Stimulated activated CD4-positive, alpha-beta T cell treated with anti-CD3 and anti-CD28 coated beads, Interleukin-1b, Interleukin-23, amount 100 ng/mL, for 4 hours (primary cell): ENCODE measurements at places on chromosomes 5 and 9.

DNA sequence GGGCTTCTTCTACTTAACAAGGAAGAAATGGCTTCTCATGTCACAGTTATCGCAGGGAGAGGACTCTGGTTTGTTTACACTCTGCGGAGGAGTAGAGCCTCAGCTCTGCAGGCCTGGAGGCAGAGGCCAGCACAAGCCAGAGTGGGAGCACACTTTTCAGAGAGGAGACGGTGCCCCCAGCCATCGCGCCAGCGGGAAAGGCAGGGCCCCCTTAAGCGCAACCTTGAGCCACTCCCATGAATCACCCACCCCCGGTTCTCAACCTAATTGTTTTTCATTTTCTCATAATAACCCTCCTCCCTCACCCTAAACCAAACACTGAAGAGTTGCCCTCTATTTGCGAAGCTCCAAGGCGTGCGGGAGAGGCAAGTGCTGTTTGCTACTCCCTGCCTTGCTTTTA, 208.4 kb upstream of the TBCA start:
- no peak for DNase-seq

DNA sequence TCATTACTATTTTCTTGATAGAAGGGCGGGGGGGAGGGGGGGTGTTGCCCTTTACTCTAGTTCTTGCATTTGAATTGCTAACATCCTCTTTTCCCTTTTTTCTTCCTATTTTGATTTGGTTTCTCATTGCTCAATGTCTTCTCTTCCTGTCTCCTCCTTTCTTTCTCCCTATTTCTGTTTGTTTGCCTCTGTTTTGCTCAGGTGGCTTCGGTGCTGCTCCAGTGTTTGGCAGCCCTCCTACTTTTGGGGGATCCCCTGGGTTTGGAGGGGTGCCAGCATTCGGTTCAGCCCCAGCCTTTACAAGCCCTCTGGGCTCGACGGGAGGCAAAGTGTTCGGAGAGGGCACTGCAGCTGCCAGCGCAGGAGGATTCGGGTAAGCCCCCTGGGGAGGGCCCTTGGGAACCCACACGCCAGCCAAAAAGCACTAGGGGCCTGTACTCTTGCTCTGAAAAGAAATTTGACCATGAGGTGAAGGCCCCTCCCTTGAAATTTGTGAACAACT, 48.3 kb downstream of the FAM78A start:
- no peak for DNase-seq

DNA sequence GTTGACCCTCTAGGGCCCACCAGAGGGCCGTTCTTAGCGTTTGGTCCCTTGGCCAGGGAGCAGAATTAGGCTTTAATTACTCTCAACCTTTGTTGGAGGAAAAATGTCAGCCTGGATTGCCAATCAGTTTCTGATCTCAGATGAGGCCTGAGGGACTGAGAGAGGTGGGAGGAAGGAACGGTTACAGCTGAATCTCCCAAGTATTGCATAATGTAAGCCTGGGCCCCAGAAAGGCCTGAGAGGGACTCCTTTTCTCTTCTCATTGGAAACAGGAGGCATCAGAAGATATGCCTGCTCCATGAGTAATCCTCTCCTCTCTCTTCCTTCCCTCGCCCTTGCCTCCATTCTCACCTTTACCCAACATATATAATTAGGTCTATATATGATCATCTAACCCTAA, 105.7 kb downstream of the INSYN2B start:
- no peak for DNase-seq

- no peak for DNase-seq
These were observed 288.9 kb upstream of the KIF2A start for GRCh38 chr5:62017092-62017491.

- no peak for DNase-seq
These were observed 18.1 kb upstream of the MTX3 start for GRCh38 chr5:80008995-80009765.

DNA sequence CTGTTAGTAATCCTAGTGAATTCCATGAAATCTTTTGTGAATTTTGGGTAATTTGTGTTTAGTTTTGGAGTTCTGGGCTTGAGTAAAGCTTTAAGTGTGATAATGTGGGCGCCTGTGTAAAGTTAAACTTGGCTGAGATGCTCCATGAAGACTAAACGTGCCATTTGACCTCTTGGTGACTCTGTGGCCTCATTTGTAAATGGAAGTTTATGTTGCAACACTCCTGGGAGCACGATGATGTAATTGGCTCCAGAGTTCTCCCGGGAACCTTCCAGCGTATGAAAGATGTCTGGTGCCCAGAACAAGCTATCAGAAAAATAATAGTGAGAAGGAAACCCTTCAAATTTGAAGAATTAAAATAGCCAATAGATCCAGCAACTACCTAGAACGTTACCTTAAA, 981.2 kb downstream of the TLE4 start:
- DNase-seq, result no peak

DNA sequence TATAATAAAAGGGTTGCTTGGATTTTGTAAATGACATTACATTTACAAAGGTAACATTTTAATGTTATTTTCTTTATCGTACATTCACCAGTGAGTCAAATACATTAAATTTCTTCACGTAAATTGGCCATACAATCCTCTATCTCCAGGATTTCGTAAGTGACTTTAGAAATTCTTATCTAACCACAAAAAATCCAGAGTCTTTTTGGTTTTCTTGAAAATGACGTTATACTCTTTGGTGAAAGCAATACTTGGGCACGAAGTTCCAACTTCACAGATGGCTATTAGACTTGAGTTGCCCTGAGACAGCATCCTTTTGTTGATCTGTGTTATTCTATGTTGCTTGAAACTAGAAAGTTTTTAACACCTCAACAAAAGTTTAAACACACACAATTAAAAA, 87.4 kb upstream of the CDH10 start:
- DNase-seq, result no peak

- DNase-seq, result no peak
These were observed 144.9 kb downstream of the ALDH1A1 start for GRCh38 chr9:72807765-72808445.

DNA sequence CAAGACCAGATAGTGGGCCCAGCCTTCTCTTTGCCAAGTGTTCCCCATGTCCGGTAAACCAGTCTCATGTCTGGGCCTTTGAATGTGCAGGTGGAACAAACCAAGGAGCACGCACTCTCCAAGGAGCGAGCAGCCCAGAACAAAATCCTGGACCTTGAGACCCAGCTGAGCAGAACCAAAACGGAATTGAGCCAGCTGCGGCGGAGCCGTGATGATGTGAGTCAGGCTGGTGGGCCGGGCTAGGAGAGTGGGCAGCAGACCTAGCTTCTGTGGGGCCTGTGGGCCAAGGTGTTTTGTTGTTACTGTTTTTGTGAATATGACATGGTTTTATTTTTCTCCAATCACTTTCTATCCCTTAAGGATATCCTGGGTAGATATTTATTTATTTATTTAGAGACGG, 5.6 kb upstream of the GLE1 start:
- DNase-seq, result no peak

DNA sequence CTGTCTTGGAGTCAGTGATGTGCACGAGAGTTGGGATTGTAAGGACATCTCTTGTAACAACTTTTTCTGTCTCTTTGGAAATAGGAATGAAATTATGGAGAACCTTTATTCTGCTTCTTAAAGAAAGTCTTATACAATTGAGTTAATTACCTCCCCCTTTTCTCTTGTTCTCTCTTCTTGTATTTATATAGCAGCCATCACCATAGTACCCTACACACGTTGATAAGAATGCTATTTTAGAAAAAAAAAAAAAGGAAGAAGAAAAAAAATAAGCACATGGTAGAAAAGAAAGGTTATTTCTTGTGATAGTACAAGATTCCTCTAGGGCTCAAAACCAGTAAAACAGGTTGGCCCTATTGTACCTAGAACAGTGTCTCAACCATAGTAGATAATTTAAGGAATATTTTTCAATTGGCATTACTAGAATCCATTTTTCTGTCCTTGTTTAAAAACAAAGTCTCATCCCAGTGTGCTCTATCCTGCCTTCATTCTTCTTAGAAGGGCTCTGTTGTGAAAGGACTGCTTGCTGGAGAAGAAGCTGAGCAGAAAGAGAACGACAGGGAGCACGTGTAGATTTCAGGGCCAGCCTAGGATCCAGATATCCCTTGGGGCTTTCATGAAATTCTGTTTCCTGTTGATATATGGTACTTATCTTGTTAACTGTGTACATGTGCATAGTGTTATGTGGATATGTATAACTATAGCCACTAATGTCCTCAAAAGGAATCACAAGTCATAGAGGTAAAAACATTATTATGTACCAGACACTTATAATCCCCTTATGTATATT, 392.3 kb upstream of the MEF2C start:
- DNase-seq, result no peak

DNA sequence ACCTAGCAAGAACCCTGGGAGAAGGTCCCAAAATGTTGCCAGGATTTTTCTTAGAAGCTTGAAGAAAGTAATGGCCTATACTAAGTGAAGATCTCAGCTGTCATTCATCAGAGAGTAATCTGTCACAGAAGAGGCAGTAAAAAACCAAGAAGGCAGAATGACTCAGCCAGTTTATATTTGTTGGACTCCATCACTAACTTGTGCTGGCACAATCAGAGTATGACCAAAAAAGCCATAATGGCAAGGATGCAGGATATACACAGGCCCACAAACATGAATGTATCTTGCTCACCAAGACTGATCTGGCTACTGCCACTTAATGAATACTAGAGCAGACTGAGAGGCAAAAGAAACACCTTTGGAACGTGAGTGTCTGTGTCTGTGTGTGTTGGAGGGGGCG, 104.0 kb upstream of the POU5F2 start:
- DNase-seq, result no peak

- no peak for DNase-seq
These were observed 20.3 kb downstream of the MFAP3 start for GRCh38 chr5:154059039-154059430.

DNA sequence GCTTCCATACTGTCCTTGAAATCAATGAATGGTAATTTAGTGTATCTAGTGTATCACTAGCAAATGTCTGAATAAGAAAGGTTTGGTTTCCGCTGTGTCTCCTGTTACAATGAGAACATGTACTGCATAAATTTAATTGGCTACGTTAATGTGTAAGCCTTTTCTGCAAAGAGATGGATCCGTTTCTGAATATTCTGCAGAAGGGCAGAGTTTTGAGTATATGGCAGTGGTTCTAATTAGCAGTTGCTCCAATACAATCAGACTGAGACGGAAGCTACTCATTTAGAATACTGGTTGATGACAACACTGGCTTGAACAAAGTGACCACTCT, 555 bp upstream of the PCDHGC4 start:
- DNase-seq, result no peak

- DNase-seq, result no peak
These were observed 74.5 kb upstream of the TBC1D2 start for GRCh38 chr9:98329904-98330303.

- DNase-seq, result no peak
These were observed 20.2 kb upstream of the AGXT2 start for GRCh38 chr5:35067985-35068384.

DNA sequence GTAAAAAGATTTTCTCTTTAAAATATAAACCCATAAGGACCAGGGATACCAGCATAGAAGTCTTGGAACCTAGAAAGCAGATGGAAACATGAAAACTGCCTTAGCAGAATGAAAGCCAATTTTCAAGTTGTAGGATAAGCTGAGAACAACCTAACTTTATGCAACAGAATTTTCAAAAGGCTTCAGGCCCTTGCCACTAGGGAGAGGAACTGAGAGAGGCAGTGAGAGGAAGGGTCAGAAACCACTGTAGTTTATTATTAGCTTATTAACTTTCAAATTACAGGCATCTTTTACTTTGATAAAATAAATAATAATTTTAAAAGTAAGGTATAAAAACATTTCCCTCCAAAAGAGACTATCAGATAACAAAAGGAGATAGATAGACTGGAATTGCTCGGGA, 33.4 kb downstream of the FAM81B start:
- DNase-seq, result no peak

DNA sequence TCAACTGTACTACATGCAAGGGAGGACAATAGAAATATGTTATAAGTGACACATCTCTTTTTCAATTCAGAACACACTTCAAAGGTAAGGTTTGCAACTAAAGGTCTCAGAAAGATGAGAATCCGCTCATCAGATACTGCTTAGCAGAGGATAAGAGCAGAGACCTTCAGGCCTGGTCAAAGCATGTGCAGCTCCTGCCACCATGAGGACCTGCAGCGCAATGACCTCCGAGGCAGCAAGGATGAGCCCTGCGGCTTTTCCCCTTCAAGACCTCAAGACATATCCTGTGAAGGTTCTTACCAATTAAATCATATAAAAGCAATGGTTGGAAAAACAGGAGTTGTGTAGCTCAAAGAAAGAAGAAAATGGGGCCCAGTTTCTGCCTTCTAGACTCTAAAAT, 135.8 kb downstream of the TRIM36 start:
- no peak for DNase-seq

DNA sequence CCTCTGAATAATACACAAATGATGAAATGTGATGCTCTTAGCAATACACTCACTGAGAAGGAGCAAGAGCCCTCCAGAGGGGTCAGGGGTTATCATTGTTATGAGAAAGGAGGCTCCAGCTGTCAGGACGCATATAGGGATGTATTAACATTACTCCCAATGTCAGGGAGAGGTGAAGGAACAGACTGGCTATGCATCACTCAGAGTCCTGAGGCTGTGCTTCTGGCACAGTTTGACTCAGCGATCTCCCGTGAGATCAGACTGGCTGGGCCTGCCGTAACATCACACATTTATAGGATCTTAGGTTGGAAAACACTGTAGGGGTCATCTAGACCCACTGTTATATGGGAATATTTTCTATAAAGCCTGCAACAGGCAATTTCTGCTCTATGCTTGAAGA, 226.5 kb upstream of the GLRA1 start:
- no peak for DNase-seq

DNA sequence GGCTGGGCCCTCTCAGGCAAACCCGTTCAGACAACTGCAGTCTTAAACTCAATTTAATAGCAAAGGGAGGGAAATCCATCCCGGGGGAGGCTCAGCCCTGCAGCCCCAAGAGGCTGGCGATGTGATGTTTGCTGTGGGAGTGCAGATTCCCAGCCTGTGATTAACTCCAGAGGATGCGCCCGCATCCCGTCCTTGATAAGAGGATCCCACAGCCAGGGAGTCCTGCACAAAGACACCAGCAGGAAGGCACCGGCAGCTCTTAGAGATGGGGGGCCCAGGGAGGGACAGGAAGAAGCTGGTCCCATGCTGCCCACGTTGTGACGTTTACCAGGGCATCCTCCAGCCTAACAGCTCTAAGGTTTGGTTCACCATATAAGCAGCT, 64.7 kb downstream of the MRPL36 start:
- DNase-seq, result no peak

- no peak for DNase-seq
These were observed 5.3 kb downstream of the MACROH2A1 start for GRCh38 chr5:135393691-135394090.

DNA sequence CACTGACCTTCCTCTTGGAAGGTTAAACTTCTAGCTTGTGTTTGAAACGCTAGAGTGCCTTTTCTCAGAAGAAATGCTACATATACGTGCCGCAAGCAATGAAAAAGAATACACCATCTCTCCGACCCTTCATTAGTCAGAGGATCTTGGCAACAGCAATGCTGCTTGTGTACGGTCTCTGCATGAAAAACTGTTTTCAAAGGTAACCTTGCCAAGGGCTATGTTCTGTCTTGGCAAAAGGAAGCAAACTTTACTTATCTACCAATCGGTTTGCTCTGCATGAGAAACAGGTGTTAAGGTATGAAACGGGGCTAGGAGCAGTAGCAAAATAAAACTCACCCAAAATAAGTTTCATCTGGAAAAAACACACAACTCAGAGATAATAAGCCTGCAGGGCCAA, 297.8 kb downstream of the FBXL17 start:
- no peak for DNase-seq

- no peak for DNase-seq
These were observed 3.9 kb upstream of the LPCAT1 start for GRCh38 chr5:1527533-1528205.
